ENCODE measurements at places on chromosomes 3 and 15.
A peak's percentile ranks its signal among the peaks of the same experiment; 100 is the strongest.

DNA sequence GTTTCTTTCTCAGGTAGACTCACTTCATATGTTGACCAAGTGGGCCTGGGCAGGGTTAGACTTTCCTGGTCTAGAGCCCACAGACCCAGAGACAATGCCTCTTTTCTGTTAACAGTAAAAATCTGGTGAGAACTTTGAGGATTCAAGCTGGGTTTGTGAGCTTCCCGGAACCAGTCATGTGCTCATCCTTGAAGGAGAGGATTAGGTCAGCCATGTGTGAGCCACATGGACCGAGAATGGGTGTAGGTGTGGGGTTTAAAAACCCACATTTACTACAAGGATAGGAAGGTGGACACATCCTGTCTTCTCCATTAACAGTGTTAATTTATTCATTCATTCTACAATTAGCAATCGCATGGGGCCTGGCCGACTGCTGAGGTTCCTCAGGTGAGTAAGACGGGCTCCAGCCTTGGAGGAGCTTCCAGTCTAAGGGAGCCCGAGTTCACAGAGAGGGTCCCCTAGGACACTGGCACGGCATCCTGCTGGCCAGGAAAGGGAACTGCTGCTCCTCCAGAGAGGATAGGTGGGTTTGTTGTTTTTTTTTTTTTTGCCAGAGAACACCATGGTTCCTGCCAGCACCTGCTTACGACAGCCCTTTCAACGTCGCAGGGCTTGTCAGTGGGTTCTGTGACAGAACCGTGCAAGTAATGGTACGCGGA is 69.0 kb downstream of the SQOR start:
- DNase-seq: no peak

- peak; percentile 49 for DNase-seq
Measured at GRCh38 chr3:112111785-112112402, 21.2 kb downstream of the GCSAM start.

- peak; percentile 60 for DNase-seq
Measured at GRCh38 chr3:194485881-194486539, 792 bp downstream of the ATP13A3 start.

GRCh38 chr15:80214910-80215309 is 37.1 kb downstream of the CTXND1 start:
- DNase-seq: no peak

DNA sequence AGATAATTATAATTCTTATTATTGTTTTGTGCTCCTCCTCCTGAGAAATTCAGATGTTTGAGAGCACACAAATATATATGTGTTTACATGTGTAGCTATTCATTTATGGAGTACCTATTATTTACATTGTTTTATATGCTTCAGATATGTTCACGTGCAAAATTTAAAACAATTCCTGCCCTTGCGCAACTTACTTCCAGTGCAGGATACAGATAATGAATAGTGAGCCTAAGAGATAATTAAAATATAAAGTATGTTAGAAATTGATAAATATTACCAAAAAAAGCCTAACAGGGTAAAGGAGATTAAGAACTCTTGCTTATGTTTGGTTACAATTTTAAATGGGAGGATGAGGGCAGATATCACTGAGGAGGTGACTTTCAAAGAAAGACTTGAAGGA is 81.7 kb upstream of the DPH6 start:
- no peak for DNase-seq

GRCh38 chr3:33424606-33425452 is 15.4 kb downstream of the UBP1 start:
- no peak for DNase-seq

DNA sequence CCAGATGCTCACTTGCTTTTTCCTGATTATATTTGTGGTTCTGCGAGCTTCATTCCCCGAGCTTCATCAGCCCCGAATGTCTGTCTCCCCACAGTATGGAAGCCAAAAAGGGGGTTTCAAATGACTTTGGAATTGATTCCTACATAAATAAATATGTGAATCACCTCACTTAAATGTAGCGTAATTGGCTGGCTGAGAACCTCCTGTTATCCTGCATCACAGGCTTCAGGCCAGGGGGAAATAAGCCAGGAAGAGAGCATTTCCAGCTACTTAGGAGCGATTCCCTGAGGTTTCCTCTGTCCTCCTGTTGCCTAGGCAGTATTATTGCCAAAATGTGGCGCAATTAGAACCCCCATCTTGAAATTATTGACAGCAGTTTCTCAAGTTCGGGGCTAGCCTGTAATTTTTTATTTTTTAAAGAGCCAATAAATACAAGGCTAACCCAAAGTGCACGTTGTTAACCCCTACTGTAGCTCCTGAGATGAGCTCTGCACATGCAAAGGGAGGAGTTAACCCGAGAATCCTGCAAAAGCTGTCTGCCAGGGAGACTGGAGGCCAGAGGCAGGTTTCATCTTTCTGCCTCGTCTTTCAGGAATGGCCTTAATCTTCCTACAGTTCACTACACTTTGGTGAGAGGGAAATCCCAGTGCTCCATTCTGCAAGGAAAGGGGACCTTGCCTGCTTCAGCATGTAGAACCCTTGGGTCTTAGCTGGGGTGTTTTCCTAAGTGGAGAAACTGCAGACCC is 148.2 kb downstream of the ADAMTS9 start:
- no peak for DNase-seq

GRCh38 chr3:106333911-106334618 is 465.3 kb upstream of the CBLB start:
- DNase-seq: peak; percentile 60

DNA sequence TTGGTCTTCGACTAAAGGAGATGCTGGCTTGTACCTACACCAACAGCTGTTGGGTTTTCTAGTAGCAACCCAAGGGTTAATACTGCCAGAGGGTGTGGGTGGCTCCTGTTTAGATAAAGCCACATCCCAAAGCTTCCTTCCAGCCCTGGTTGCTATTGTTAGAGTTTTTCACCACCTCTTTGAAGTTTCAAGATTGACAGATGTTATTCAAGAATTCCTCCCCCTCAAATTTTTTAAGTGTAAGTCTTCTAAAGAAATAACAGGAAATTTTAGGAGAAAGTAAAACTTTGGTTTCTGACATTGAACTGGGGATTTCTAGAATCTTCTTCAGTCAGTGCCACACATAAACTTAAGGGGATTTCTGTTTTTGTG is 60.9 kb downstream of the TGFBR2 start:
- no peak for DNase-seq

GRCh38 chr3:88150371-88150770 is 612 bp downstream of the C3orf38 start:
- DNase-seq: no peak

DNA sequence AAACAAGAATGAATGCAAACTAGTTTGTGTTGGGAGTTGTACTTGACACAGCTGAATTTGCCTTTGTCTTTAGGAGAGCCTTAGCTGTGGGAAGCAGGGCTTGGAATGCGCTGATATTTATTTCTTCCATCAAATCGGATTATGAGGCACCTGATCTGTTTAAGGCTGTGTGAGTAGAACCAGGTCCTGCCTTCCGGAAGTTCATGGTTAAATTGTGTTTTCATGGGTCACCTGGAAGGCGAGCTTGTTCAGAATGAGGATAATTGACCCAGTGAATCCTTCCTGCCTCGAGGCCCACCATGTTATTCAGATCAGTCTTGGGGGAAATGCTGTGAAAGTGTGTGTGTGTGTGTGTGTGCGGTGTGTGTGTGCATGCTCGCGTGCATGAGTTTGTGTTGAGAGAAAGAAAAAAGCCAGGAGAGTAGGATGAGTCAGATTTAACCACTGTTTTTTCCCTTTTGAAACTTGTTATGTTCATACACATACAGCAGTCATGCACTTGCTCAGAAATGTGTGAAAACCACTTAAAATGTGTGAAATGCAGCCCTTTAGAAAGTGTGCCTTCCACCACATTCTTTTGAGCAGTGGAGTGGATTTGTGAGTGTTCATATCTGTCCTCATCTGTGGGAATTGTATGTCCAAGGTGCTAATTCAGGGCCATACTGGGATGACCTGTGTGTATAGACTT is 36.7 kb downstream of the SMAD3 start:
- DNase-seq: peak; percentile 65

DNA sequence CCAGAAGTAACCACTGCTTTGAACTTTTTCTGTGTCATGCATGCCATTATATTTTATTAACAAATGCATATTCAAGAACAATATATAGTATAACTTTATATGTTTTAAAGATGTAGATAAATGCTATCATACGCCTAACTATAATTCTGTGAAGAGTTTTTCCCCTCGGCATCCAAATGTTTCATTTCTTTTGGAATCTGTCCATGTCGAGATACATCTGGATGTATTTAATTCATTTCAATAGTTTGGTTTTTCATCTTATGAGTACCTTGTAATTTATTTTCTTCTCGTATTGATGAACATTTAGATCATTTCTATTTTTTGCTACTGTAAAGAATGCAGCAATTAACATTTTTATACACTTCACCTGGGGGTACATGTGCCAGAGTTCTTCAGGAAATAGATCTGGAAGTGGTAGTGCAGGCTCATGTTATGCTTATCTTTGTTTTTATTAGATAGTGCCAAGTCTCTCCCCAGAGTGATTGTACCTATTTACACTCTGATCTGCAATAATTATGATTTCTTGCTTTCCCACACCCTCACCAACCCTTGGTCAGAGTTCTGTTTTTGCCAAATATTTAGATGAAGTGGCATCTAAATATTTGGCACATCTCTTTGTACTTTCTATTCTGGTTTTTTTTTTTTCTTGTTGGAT is 29.7 kb downstream of the USP13 start:
- DNase-seq: no peak

GRCh38 chr15:100713163-100713867 is 110.9 kb downstream of the ASB7 start:
- DNase-seq: no peak
